Type B pancreatic cell (in vitro differentiated cells): ENCODE measurements at places on chromosomes 2 and 18.

- no peak for DNase-seq
These were observed 355.2 kb upstream of the UBE2E3 start for GRCh38 chr2:180625006-180625844.

GRCh38 chr2:140392824-140393223 lies 1612.6 kb upstream of the NXPH2 start:
- no peak for DNase-seq

DNA sequence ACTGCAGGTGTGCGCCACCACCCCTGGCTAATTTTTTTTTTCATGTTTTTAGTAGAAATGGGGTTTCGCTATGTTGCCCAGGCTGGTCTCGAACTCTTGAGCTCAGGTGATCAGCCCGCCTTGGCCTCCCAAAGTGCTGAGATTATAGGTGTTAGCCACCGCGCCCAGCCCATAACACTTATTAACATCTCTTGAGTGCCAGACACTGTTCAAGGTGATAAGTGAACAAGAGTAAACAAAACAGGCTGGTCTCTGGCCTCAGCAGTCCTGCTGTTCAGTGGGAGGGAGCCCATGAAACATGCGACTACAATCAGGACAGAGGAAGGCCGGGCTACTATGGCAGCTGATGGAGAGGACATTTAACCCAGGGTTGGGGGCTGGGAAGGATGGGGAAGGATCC lies 42.3 kb downstream of the KCTD1 start:
- DNase-seq = no peak

GRCh38 chr2:178194600-178195389 lies 483 bp downstream of the OSBPL6 start:
- peak; percentile 80 for DNase-seq

DNA sequence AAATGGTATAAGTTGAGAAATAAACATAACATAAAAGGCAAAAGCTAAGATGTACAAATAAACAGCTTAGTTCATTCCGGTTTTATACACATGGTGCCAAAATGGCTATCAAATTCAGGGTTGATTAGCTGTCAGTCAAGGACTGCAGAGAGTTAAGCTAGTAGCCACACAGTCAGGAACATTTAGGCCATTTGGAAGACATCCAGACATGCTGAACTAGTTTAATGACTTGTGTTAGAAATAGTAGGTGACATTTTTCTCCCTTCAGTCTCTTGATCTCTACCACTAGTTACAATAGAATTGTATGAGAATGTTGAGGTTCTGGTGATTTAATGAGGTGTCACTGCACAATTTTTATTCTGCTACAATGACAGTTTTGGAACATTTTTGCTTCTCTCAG lies 394.4 kb upstream of the SPHKAP start:
- DNase-seq = no peak

- no peak for DNase-seq
These were observed 205.4 kb downstream of the PTPRM start for GRCh38 chr18:7772510-7772888.

DNA sequence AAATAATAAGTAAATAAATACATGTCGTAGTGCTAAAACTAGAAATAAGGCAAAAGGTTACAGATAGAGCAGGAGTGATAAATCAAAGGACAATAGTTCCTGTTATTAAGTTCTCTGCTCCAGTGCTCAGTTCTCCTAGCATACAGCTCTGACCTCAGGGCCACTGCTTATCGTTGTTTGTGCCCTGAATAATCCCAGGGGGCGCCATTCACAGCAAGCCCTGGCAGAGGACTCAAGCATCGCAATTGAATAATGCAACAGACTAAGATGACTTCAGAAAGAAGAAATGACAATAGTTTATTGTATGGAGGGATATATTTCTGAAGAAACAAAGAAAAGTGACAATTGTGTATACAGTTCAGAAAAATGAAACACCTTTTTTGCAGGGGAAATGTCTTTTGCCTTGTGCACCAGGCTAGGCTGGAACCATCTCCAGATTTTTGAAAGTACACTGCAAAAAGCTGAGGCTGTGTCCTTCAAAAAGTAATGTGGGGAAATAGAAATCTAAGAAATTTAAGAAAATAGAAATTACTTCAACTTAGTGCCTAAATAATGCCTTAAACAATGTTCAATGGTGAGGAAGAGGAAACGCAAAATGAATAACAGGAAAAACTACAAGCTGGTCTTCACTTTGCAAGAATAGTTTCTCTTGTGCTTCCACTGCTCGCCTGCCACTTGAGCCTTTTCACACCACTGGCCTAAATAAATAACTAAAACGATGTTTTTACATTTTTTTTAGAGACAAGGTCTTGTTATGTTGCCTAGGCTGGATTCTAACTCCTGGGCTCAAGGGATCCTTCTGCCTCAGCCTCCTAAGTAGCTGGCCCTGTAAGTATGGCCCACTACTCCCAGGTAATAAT lies 19.0 kb upstream of the CCNYL1 start:
- DNase-seq = no peak

GRCh38 chr2:165718610-165719210 lies 75.3 kb downstream of the GALNT3 start:
- no peak for DNase-seq
